ENCODE measurements at places on chromosomes 3 and 15.

DNA sequence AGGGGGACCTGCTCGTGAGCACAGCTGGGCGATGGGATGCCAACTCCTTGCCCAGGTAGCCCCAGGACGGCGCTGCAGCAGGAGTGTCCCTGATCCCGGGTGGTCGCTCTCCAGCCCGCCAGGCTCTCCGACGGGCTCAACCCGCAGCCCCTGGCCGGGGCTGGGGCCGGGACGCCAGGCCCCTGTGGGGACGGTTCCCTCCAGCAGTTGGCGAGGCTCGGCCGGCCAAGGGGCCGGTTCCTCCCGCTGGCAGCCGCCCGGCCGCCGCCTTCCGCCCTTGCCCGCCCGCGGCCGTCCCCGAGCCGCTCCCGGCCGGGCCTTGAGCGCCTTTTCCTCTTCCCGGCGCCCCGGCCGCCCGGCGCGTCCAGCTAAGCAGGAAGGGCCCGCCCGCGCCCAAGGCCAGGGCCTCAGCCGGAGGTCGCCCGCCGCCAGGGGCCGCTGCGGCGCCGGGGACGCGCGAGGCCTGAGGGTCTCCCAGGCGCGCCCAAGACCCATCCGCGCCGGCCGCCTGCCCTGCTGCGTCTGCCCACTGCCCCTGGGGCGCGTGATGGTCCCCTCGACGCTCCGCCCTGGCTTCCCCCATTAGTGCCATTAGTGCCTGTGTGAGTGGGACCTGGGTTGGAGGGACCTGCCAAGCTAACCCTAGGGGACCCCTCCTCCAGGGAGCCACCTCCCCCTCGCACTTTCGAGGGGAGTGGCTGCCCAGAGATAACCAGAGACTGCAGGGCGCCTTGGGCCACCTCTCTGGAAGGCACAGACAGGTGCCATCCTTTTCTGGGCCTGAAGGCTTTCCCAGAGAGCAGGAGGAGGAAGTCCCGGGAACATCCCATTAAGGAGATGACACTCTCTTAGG, 106.4 kb downstream of the FBLN2 start:
- DNase-seq = peak; percentile 82

DNA sequence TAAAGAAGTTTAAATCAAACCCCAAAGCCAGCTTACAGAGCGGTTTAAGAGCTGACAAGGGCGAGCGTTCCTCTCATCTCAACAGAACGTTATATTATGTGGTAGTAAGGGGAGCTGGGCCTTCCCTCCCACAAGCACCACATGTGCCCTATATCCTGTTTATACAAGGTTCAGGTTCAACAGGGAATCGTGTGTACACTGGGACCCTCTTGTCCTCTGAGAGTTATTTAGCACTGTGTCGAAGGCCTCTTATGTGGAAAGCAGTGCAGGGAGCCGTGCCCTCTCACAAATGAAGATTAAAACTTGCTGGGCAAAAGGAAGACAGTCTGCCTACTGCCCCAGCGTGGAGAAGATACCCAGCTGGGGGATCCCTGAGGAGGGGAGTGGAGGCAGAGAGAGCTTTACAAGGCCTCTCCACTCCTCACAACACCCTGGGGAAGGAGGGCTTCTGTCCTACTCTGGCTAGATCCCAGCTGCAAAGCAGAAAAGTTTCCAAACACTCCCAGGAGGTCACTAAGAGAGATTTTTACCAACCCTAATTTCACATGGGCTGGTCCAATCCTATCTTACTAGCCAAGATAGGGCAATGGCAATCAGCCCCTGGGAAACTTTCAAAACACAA, 2.9 kb downstream of the TLE3 start:
- DNase-seq = no peak

DNA sequence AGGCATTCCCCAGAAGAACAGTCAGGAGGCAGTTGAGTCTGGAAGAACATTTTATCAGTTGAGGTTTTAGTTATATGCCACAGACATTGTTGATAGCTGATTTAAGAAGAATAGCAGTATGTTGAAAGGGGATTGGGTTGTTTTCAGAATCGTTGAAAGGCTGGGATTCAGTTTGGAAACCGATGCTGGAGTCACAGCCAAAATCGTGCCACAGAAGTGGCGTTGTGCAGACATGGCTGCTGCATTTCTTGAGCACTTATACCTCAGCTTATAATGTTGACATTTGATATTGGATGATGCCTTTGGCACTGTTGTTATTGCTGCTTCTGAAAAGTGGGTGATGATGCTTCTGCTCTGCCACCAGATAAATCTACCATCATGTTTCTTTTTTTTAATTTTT, 16.1 kb downstream of the SLMAP start:
- DNase-seq = peak; percentile 76

DNA sequence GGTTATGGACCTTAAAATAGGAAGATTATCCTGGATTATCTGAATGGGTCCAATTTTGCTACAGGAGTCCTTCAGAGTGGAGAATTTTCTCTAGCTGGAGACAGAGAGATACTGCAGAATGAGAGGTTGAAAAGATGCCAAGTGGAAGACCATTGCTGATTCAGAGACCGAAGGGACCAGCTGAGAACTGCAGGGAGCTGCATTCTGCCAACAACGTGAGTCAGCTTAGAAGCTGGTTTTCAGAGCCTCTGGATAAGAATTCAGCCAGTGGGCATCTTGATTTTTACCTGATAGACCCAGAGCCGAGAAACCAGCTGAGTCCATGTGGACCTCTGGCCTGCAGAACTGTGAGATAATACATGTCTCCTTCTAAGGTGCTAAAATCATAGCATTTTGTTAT, 234.0 kb downstream of the NR2F2 start:
- no peak for DNase-seq

- DNase-seq = no peak
Observed at GRCh38 chr3:143286392-143287010, 166.9 kb downstream of the CHST2 start.

DNA sequence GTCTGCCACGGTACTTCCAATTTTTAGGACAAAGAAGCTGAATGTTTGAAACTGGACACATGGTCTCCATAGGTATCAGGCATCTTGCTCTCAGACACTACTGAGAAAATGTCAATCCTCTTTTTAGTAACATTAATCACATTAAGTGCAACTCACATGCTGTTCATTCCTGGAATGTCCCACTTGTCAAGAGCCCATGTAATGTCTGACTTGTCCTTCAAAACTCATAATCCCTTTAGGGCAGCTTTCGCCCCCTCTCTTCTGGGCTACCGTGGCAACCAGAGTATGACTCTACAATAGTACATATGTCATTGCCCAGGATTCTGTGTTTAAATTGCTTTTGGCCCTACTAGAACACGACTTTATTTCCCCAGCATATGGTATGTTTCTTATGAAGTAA, 12.3 kb downstream of the NUDT16 start:
- no peak for DNase-seq
